ENCODE measurements at places on chromosomes 3 and 15. TPM values are rescaled to one million over a fixed set of nuclear protein-coding genes. Genes with fewer than 3 reads are reported as not detected.

Gene CASR
- not detected for polyA plus RNA-seq

Gene PPP2R3A
- polyA plus RNA-seq = 57.6 TPM

Gene FOXB1
- polyA plus RNA-seq = not detected

Gene FBXL2
- polyA plus RNA-seq = 8.0 TPM

Gene TP63
- 17.1 TPM for polyA plus RNA-seq

Gene HESX1
- polyA plus RNA-seq = 2.1 TPM
